Calu3 (cell line): ENCODE measurements at places on chromosomes 12 and 14. TPM values are rescaled to one million over a fixed set of nuclear protein-coding genes. Genes with fewer than 3 reads are reported as not detected.

CLEC12A gene
- not detected in 2 replicates for total RNA-seq

- no peaks in the 10 kb centered on the region for H3K27me3 ChIP-seq
- H3K4me1 ChIP-seq: peaks cover 5% of the 10 kb centered on the region
- H3K4me3 ChIP-seq: no peak overlapping the region
- no peak overlapping the region for H3K27ac ChIP-seq
- no peak for DNase-seq
Observed at GRCh38 chr12:110619534-110619953, 5.6 kb downstream of the TCTN1 start.

GRCh38 chr12:70854881-70855568 lies 65.5 kb downstream of the PTPRR start:
- no peaks in the 10 kb centered on the region for H3K4me1 ChIP-seq
- no peak overlapping the region for H3K4me3 ChIP-seq
- H3K36me3 ChIP-seq: no peaks in the 10 kb centered on the region

DNA sequence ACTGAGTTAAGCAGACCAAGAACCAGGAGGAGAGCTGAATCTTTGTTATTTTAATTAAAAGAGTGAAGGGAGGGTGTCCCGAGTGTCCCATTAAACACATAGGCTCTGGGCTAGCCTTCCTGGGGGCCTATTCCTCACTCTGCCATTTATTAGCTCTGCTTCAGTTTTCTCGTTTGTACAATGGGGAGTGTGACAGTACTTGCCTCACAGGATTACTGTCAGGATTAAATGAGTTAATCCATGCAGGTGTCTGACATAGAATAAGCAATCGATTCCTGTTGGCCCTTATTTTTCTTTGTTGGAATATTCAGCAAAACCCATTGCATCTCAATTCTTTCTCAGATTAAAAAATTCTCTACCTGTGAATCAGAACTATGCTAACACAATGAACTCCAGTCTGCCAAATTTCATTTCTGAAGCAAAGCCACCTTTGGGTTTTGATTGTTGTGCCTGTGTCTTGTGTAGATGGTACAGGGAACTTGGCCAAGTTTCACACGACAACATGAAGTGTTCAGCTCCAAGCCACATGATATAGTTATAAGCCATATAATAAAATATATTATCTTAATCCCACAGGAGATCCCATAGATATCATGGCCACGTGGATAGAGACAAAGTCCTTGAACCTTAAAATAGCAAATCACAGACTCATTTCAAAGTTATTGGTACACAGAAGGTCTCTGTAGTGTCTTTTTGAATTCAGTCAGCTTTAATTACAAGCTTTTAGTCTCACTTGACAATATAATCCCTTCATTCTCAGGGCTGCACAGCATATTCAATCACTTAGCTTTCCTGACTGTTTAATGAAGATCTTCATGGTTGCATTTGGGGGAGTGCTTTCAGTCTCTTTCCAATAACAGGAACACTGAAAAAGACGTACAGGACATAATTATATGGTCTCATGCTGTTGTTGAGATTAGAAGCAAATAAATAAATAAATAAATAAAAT lies 34.4 kb upstream of the CRY1 start:
- H3K27me3 ChIP-seq: peaks cover 41% of the 10 kb centered on the region
- H3K4me3 ChIP-seq: no peak overlapping the region
- no peak overlapping the region for H3K27ac ChIP-seq
- no peak for DNase-seq

GRCh38 chr12:546920-547845 lies 87.4 kb downstream of the B4GALNT3 start:
- no peaks in the 10 kb centered on the region for H3K36me3 ChIP-seq
- no peak overlapping the region for H3K4me3 ChIP-seq
- peaks cover 30% of the 10 kb centered on the region for H3K27me3 ChIP-seq
- DNase-seq: peak; percentile 81
- no peak overlapping the region for H3K27ac ChIP-seq
- peaks cover 15% of the 10 kb centered on the region for H3K4me1 ChIP-seq

- H3K36me3 ChIP-seq: no peaks in the 10 kb centered on the region
- no peak overlapping the region for H3K4me3 ChIP-seq
- H3K4me1 ChIP-seq: peaks cover 13% of the 10 kb centered on the region
- H3K27me3 ChIP-seq: no peaks in the 10 kb centered on the region
- no peak overlapping the region for H3K27ac ChIP-seq
Observed at GRCh38 chr14:33940561-33941011, 10.3 kb downstream of the EGLN3 start.

DNA sequence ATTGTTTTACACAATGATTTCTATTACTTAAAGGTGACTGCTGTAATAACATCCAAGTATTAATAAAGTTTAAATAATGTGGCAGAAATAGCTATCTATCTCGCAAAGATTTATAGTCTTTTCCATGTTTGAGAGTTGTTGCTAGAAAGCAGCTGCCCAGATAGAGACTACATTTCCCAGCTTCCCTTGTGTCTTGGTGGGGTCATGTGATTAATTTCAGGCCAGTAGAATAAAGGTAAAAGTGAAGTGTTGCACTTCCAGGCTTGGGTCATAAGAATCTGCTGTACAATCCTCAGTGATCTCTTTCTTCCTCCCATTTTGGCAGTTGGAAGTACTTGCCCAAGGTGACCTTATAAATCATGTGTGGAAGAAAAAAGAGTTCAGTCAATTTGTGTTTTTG lies 449.7 kb upstream of the USP15 start:
- H3K36me3 ChIP-seq: no peaks in the 10 kb centered on the region
- DNase-seq: no peak
- H3K27ac ChIP-seq: no peak overlapping the region
- H3K27me3 ChIP-seq: no peaks in the 10 kb centered on the region
- H3K4me1 ChIP-seq: no peaks in the 10 kb centered on the region

DNA sequence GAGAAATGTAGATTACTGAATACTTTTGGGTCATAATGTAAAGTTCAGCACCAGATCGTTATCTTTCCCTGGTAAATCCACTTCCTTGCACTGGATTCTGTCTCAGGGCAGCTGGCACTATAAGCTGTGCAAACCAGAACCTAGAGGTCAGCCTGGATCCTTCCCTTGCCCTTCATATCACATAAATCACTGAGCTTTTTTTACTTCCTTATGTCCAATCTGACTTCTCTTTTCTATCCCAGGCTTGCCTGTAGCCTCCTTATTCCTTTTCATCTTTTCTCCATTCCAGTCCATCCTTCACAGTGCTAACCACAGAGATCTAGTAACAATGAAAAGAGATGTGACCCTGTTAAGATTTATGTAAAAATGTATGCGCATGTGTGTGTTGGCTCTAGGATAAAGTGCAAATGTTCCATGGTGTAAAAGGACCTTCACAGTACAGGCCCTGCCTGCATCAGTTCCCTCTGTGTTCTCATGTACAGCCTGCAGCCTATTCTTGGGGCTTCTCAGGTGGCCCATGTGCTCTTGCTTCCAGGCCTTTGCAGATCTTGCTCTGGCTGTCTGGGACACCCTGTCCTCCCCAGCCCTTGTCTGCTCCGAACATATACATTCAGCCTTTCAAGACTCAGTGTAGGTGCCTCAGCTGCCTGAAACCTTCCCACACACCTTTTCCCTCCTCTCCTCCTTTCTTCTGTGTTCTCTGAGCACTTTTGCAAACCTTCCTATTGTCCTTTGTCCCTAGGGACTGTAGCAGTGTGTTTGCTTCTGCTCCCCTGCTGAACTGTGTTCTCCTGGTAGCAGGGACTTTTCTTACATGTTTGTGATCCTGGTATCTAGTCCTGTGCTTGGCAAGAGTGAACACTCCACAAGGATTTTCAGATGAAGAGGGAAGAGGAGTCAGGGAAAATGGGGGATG lies 30.0 kb downstream of the PELI2 start:
- no peak for DNase-seq
- H3K4me1 ChIP-seq: peaks cover 27% of the 10 kb centered on the region
- no peak overlapping the region for H3K4me3 ChIP-seq

- no peak overlapping the region for H3K4me3 ChIP-seq
- H3K27ac ChIP-seq: no peak overlapping the region
- peaks cover 31% of the 10 kb centered on the region for H3K4me1 ChIP-seq
- H3K36me3 ChIP-seq: peaks cover 19% of the 10 kb centered on the region
Observed at GRCh38 chr12:55955344-55955743, 10.5 kb downstream of the PMEL start.

DNA sequence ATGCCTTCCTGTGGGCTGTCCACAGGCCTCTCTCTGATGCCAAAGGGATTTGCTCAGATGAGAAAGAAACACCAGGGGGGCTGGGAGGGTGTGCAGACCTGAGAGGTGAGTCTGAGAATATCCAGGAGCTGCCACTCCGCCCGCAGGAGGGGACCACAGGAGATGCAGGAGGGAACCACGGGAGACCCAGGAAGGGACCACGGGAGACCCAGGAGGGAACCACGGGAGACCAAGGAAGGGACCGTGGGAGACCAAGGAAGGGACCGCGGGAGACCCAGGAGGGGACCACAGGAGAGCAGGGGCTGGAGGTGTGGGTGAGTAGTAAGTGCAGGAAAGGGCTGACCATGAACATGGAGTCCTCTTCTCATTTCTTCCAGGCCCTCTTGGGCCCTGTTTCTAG lies 74.6 kb upstream of the SFSWAP start:
- DNase-seq: no peak
- no peak overlapping the region for H3K4me3 ChIP-seq
- H3K4me1 ChIP-seq: no peaks in the 10 kb centered on the region
- H3K27me3 ChIP-seq: peaks cover 81% of the 10 kb centered on the region
- no peak overlapping the region for H3K27ac ChIP-seq

KCNH3 gene
- 0.59 and 2.8 TPM in 2 replicates for total RNA-seq

DNA sequence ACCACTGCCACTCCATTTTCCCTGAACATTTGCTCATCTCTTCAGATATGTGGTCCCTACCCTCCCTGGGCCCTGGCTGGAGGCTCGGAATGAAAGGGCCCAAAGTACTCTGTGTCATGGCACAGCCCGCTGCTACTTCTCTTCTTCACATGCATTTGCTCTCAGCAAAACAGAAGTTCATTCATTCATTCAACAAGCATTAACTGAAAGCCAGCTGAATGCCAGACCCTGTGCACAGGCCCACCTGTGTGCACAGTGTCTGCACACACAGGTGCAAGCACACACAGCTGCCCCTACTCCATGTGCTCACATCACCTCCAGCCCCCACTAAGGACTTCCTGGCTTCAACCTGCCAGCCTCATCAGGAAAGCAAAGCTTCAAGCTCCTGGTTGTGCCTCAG lies 7.8 kb downstream of the WNT1 start:
- H3K36me3 ChIP-seq: peaks cover 11% of the 10 kb centered on the region
- H3K4me3 ChIP-seq: no peak overlapping the region
- no peak for DNase-seq
- no peak overlapping the region for H3K27ac ChIP-seq

GRCh38 chr14:79613625-79614024 lies 597.7 kb downstream of the DIO2 start:
- no peak for DNase-seq
- H3K27me3 ChIP-seq: no peaks in the 10 kb centered on the region
- H3K4me1 ChIP-seq: no peaks in the 10 kb centered on the region
- H3K36me3 ChIP-seq: no peaks in the 10 kb centered on the region
- no peak overlapping the region for H3K4me3 ChIP-seq

AHNAK2 gene
- total RNA-seq: 42.0 and 56.5 TPM in 2 replicates

GRCh38 chr12:96047229-96048211 lies 12.1 kb upstream of the LTA4H start:
- H3K27me3 ChIP-seq: no peaks in the 10 kb centered on the region
- peak overlapping the region; percentile 60 for H3K4me3 ChIP-seq
- H3K36me3 ChIP-seq: peaks cover 12% of the 10 kb centered on the region
- peak; percentile 62 for DNase-seq
- H3K27ac ChIP-seq: peak overlapping the region; percentile 94
- H3K4me1 ChIP-seq: peaks cover 65% of the 10 kb centered on the region

DNA sequence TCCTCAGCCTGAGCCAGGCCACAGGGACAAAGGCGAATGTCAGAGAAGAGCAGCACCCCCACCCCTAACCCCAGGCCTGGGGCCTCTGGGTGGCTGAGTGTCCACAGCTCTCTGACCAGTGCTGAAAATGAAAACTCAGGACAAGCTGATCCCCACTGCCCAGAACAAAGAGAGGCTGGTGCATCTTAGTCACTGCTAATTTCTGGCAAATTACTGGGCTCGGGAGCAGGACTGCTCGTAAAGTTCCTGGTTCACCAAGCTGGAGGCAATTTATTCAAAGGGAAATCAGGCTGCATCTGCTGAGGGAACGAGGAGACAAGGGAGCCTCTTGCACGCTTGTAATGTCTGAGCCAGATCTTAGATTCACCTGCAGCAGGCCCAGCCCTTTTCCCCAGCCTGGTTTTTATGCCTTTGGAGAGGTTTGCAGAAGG lies 43.2 kb downstream of the CALM1 start:
- peaks cover 17% of the 10 kb centered on the region for H3K4me1 ChIP-seq
- H3K4me3 ChIP-seq: no peak overlapping the region
- peaks cover 12% of the 10 kb centered on the region for H3K36me3 ChIP-seq
- H3K27me3 ChIP-seq: no peaks in the 10 kb centered on the region
- DNase-seq: no peak
